Breast epithelium (tissue), 4 donors: ENCODE measurements at places on chromosomes 16 and 17. TPM values are rescaled to one million over a fixed set of nuclear protein-coding genes. Genes with fewer than 3 reads are reported as not detected.

- no peak for DNase-seq
Measured at GRCh38 chr16:67023689-67024088, 5.3 kb upstream of the CBFB start.

- DNase-seq: no peak
Measured at GRCh38 chr17:27303734-27304133, 9.8 kb downstream of the WSB1 start.

DNA sequence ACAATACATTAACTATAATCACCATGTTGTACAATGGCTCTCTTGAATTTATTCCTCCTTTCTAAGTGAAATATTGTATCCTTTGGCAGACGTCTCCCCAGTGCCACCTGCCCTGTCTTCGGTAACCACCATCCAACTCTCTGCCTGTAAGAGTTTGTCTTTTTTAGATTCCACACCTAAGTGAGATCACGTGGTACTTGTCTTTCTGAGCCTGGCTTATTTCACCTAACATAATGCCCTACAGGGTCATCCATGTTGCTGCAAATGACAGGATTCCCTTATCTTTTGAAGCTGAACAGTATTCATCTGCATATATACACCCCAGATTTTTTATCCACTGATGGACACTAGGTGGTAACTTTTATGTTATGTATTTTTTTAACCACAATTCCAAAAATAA lies 24.2 kb downstream of the ORC6 start:
- DNase-seq: no peak

- no peak for DNase-seq
Measured at GRCh38 chr17:56833057-56833808, 487 bp downstream of the C17orf67 start.

DECR2 gene
- 19.4 TPM for total RNA-seq

TLK2 gene
- total RNA-seq: 39.8 TPM
